ENCODE measurements at places on chromosomes 3 and 15. TPM values are rescaled to one million over a fixed set of nuclear protein-coding genes. Genes with fewer than 3 reads are reported as not detected.

GRCh38 chr3:15861163-15861562, 63.4 kb upstream of the ANKRD28 start:
- H3K4me1 ChIP-seq = no peaks in the 10 kb centered on the region
- H3K4me3 ChIP-seq = no peak overlapping the region
- DNase-seq = no peak
- H3K27me3 ChIP-seq = no peaks in the 10 kb centered on the region
- H3K36me3 ChIP-seq = no peaks in the 10 kb centered on the region
- H3K27ac ChIP-seq = no peak overlapping the region

GRCh38 chr3:141462176-141462859, 24.5 kb upstream of the RASA2 start:
- H3K27ac ChIP-seq = no peak overlapping the region
- DNase-seq = no peak
- H3K36me3 ChIP-seq = no peaks in the 10 kb centered on the region

- DNase-seq = no peak
- H3K4me1 ChIP-seq = no peaks in the 10 kb centered on the region
- H3K27me3 ChIP-seq = no peaks in the 10 kb centered on the region
- no peak overlapping the region for H3K4me3 ChIP-seq
Observed at GRCh38 chr15:57134851-57135250, 216.4 kb downstream of the TCF12 start.

Gene NDN
- total RNA-seq = 29.0 TPM

- H3K36me3 ChIP-seq = no peaks in the 10 kb centered on the region
- no peaks in the 10 kb centered on the region for H3K4me1 ChIP-seq
- no peaks in the 10 kb centered on the region for H3K27me3 ChIP-seq
- H3K27ac ChIP-seq = no peak within 1 kb of the TSS
- no peak for DNase-seq
Observed at GRCh38 chr3:157502916-157503595, at the start of gene VEPH1. TSS of gene VEPH1 (minus strand) at chr3:157503416. CDS start at chr3:157495349, 8,067 bp downstream.

GRCh38 chr3:181358060-181358459, 353.7 kb upstream of the SOX2 start:
- no peak for DNase-seq
- H3K4me3 ChIP-seq = no peak overlapping the region
- H3K27me3 ChIP-seq = no peaks in the 10 kb centered on the region
- H3K36me3 ChIP-seq = no peaks in the 10 kb centered on the region
- H3K27ac ChIP-seq = no peak overlapping the region
- no peaks in the 10 kb centered on the region for H3K4me1 ChIP-seq

- no peaks in the 10 kb centered on the region for H3K4me1 ChIP-seq
- H3K27ac ChIP-seq = no peak overlapping the region
- H3K36me3 ChIP-seq = no peaks in the 10 kb centered on the region
- H3K27me3 ChIP-seq = no peaks in the 10 kb centered on the region
- DNase-seq = no peak
Observed at GRCh38 chr3:80618295-80619256, 850.8 kb upstream of the ROBO1 start.

- H3K4me1 ChIP-seq = peaks cover 11% of the 10 kb centered on the region
- no peaks in the 10 kb centered on the region for H3K27me3 ChIP-seq
- no peak overlapping the region for H3K27ac ChIP-seq
- no peak overlapping the region for H3K4me3 ChIP-seq
- no peaks in the 10 kb centered on the region for H3K36me3 ChIP-seq
Observed at GRCh38 chr15:64640146-64640871, 135.1 kb downstream of the RBPMS2 start.

DNA sequence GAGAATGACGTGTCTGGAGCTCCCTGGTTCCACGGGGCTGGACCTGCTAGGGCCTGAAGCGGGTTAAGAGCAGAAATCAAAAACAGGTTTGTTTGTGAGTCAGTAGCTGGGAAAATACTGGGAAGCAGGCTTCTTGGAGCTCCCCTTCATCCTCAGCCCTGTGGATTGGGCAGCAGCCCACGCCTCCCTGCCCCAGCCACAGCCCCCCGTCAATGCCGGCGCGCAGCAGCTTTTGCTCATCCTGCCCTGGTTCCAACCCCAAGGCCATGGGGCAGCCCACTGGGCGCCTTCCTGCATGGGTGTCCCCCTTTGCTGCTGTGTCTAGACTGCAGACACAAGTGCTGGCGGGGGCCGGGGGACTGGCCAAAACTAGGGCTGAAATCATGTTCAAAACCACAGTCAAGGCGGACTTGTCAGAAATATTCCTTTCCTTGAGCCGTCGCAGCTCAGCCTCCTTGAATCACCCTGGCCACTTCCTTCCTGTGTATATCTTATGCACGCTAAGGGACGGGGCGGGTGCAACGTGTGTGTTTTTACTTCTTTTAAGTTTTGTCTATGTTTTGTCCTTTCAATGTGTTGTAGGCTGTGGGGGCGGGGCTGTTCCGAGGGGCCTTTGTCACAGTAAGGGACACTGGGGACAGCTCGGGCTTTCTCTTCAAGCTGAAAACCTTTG, 108.1 kb downstream of the KLF13 start:
- no peaks in the 10 kb centered on the region for H3K36me3 ChIP-seq
- H3K27ac ChIP-seq = no peak overlapping the region
- H3K4me3 ChIP-seq = no peak overlapping the region
- DNase-seq = peak; percentile 77

Gene ARPIN
- 18.4 TPM for total RNA-seq

Gene AVEN
- 31.2 TPM for total RNA-seq

GRCh38 chr3:39587113-39587512, 119.6 kb downstream of the MOBP start:
- no peak overlapping the region for H3K4me3 ChIP-seq
- DNase-seq = no peak
- H3K36me3 ChIP-seq = no peaks in the 10 kb centered on the region

- no peak for DNase-seq
- no peak overlapping the region for H3K4me3 ChIP-seq
- H3K27me3 ChIP-seq = no peaks in the 10 kb centered on the region
- H3K36me3 ChIP-seq = no peaks in the 10 kb centered on the region
- H3K4me1 ChIP-seq = no peaks in the 10 kb centered on the region
Observed at GRCh38 chr3:5232570-5232969, 45.1 kb downstream of the EDEM1 start.

- no peaks in the 10 kb centered on the region for H3K4me1 ChIP-seq
- H3K4me3 ChIP-seq = peak overlapping the region; percentile 96
- H3K36me3 ChIP-seq = no peaks in the 10 kb centered on the region
- no peak overlapping the region for H3K27ac ChIP-seq
- peak; percentile 86 for DNase-seq
Observed at GRCh38 chr3:45224824-45225464, 1.1 kb downstream of the TMEM158 start.

- H3K4me3 ChIP-seq = no peak overlapping the region
- no peaks in the 10 kb centered on the region for H3K36me3 ChIP-seq
- no peaks in the 10 kb centered on the region for H3K4me1 ChIP-seq
- peak overlapping the region; percentile 29 for H3K27ac ChIP-seq
- DNase-seq = no peak
Observed at GRCh38 chr3:131846296-131846924, 188.4 kb downstream of the CPNE4 start.

Gene CHCHD6
- 11.0 TPM for total RNA-seq

DNA sequence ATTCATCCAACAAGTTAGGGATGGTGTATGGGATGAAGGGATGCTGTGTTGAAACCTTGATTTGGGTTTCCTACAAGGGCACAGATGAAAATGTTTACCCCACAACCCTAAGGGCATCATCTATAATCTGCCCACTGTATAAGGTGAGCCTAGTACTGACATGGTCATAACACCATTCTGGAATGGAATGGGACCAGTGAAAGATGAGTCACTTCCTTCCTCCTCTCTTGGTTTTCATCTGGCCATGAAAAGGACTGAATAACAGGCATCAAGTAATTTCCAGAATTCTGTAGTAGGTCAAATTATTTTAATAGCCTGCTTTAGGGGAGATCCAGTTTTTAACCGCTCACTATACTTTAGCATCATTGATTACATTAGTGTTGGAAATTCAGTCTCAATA, 538.6 kb downstream of the NR2F2 start:
- no peak for DNase-seq
- H3K27ac ChIP-seq = no peak overlapping the region
- no peaks in the 10 kb centered on the region for H3K4me1 ChIP-seq
- H3K27me3 ChIP-seq = no peaks in the 10 kb centered on the region
- no peaks in the 10 kb centered on the region for H3K36me3 ChIP-seq

GRCh38 chr3:43062040-43062563, 43.8 kb downstream of the POMGNT2 start:
- no peak for DNase-seq
- H3K4me3 ChIP-seq = no peak overlapping the region
- no peaks in the 10 kb centered on the region for H3K27me3 ChIP-seq
- H3K36me3 ChIP-seq = no peaks in the 10 kb centered on the region

DNA sequence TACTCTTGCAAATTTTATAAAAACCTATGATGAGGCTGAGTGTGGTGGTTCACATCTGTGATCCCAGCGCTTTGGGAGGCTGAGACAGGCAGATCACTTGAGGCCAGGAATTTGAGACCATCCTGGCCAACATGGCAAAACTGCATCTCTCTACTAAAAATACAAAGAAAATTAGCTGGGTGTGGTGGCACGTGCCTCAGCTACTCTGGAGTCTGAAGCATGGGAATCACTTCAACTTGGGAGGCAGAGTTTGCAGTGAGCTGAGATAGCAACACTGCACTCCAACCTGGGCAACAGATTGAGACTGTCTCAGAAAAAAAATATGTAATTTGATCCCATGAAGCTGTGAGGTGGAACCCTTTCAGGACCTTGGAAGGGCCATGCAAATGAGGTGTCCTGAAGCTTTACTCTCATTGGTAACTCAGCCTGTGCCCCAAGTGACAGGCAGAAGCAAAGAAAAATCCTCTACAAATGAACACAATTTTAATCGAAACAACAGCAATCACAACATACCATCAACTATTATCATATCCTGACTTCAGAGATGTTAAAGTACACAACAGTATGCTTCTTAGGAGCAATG, 84.6 kb upstream of the CDV3 start:
- no peak overlapping the region for H3K4me3 ChIP-seq
- no peak overlapping the region for H3K27ac ChIP-seq
- DNase-seq = no peak

- no peak overlapping the region for H3K27ac ChIP-seq
- no peaks in the 10 kb centered on the region for H3K27me3 ChIP-seq
- no peak for DNase-seq
- H3K36me3 ChIP-seq = no peaks in the 10 kb centered on the region
Observed at GRCh38 chr3:105473521-105474223, 107.0 kb downstream of the ALCAM start.

DNA sequence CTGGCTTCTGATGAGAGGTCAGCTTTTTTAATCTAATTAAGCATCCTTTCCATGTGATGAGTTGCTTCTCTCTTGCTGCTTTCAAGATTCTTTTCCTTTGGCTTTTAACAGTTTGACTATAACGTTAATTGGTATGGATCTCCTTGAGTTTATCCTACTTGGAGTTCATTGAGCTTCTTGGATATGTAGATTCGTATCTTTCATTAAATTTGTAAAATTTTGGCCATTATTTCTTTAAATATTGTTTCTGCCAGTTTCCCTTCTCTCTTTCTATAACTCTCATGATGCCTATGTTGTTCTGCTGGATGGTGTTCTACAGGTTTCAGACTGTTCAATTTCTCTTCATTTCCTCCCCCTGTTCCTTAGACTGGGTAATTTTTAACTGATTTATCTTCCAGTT, 21.0 kb upstream of the MTMR10 start:
- no peak overlapping the region for H3K4me3 ChIP-seq
- H3K27me3 ChIP-seq = no peaks in the 10 kb centered on the region
- no peaks in the 10 kb centered on the region for H3K4me1 ChIP-seq

Gene CCR3
- 0.29 TPM for total RNA-seq

DNA sequence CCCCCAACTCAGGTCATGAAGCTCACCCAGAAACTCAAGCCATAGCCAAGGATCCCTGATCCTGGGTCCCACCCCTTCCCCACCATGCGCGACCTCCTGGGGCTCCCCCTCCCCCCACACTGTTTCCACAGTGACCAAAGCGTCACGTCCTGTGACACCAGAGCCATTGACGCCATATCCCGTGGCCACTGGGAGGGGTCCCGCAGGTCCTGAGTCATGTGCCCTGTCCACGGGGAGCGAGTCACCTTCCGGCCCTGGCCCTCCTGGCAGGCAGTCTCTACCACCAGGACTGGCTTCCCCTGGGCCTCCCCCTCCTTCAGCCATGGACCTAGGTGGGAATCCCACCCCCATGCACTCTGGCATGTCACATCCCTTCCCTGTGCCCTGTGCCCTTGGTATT, 15.6 kb downstream of the SEMA3F start:
- no peaks in the 10 kb centered on the region for H3K36me3 ChIP-seq
- no peaks in the 10 kb centered on the region for H3K27me3 ChIP-seq
- H3K4me1 ChIP-seq = no peaks in the 10 kb centered on the region
- H3K27ac ChIP-seq = no peak overlapping the region
- DNase-seq = no peak

DNA sequence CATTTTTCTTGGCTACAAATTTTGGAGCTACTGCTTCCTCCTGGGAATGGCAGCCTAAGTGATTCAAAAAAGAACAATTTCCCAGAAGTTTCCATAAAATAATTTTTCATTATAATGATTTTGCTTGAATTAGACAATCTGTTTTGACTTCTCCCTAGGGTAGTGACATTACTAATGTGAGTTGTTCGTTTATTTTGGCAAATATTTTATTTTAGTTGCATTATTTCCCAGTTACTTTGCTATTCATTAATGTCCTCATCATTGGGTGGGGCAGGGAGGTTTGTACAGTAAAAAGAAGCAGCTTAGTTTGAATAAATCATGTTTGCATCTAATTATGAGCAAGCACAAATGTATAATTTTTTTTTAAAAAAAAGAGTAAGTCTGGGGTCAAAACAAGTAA, 686.6 kb downstream of the ROBO2 start:
- no peak for DNase-seq
- no peak overlapping the region for H3K27ac ChIP-seq
- no peak overlapping the region for H3K4me3 ChIP-seq
- H3K36me3 ChIP-seq = no peaks in the 10 kb centered on the region

Gene ABTB1
- total RNA-seq = 75.4 TPM

DNA sequence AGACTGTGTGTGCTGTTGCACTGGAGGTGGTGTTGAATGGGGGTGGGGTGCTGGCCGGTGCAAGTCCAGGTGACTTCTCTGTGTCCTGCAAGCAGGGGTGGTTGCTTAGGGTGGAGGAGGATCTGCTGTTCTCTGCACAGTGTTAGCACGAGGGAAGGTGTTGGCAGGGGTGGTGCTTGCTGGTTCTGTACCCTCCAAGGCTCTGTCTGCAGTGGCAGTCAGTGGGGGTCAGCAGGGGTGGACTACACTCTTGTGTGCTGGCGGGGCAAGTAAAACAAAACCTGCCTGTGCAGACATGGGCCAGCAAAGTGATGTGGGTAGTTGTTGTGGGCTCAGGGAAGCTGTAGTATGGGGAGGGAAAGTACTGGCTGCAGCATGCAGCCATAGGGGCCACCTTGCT, 5.5 kb downstream of the ROPN1 start:
- H3K27me3 ChIP-seq = no peaks in the 10 kb centered on the region
- H3K4me3 ChIP-seq = no peak overlapping the region
- no peak overlapping the region for H3K27ac ChIP-seq
- no peak for DNase-seq
- no peaks in the 10 kb centered on the region for H3K36me3 ChIP-seq

- DNase-seq = no peak
- no peaks in the 10 kb centered on the region for H3K4me1 ChIP-seq
- no peaks in the 10 kb centered on the region for H3K27me3 ChIP-seq
- no peaks in the 10 kb centered on the region for H3K36me3 ChIP-seq
Observed at GRCh38 chr15:74275957-74276356, 39.8 kb downstream of the CCDC33 start.
